ENCODE measurements at places on chromosomes 5 and 9.

- DNase-seq, result no peak
Observed at GRCh38 chr5:169185626-169186025, 115.3 kb downstream of the SLIT3 start.

DNA sequence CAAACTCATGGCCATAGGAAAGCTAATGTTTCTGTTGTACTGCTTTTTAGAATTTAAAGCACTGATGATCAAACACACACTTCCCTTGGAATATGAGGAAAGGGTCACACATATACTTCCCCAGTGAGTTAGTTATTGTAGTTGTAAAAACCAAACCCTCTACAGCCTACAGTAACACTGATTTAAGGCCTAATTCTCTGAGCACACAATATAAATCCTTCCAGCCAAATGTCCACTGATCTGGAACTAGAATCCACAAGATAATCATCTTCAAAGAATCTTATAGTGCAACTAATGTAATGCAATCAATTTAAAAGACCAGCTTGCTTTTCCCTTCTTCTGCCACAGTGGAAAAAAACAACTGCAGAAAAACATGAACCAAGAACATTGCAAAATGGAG, 219.3 kb downstream of the CAAP1 start:
- DNase-seq, result no peak

- no peak for DNase-seq
Observed at GRCh38 chr5:141867651-141868050, 10.6 kb downstream of the PCDH1 start.

GRCh38 chr5:43543434-43543833, 13.4 kb downstream of the PAIP1 start:
- DNase-seq, result no peak

DNA sequence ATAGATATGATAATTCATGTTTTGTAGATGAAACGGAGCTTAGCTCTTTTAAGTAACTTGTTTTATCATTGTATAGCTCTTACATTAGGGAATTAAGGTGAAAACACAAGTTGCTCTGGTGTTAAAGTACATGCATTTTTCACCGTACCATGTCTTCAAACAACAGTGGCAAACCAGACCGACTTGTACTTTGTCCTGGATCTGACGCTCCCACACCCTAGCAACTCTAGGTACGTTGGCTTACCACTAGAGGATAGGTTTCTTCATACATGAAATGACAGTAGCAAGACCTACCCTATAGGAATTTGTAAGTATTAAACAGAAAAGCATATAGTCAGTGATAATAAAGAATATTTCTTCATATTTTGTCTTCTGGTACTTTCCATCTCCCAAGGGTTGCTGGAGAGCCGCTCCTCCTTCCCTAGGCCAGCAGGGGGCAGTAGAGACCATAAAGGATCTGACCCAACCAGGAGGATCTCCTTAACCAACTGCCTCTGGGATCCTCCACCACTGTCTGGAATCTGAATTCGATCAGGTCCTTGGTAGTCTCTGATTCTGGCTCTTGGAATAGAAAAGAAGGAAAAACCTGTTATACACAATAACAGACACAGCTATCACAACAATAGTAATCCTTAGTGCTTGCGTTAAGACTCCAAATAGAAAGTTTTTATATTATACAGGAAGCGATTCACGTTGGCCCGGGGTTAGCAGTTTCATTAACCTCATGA, 136.7 kb downstream of the CAVIN4 start:
- peak; percentile 2 for DNase-seq

- no peak for DNase-seq
Observed at GRCh38 chr5:169789417-169789940, 152.4 kb downstream of the DOCK2 start.

- no peak for DNase-seq
Observed at GRCh38 chr5:145520335-145520734, 314.8 kb downstream of the PRELID2 start.

DNA sequence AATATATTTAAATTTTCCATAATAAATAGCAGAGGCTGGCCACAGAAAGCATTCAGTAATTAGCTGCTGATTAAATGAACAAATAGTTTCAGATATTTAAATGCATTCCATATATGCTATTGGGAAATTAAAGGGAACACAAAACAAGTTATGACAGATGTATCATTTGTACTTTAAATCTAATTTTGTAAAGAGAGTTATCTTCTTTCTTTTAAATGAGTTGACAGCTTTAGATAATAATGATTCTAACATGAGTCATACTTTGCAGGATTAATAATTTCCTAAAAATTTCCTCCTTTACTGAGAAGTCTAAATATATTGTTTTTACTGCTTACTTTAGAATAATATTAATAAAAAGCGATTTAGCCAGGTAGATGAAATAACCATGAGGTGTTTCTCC, 320.1 kb downstream of the ADAMTS6 start:
- no peak for DNase-seq

DNA sequence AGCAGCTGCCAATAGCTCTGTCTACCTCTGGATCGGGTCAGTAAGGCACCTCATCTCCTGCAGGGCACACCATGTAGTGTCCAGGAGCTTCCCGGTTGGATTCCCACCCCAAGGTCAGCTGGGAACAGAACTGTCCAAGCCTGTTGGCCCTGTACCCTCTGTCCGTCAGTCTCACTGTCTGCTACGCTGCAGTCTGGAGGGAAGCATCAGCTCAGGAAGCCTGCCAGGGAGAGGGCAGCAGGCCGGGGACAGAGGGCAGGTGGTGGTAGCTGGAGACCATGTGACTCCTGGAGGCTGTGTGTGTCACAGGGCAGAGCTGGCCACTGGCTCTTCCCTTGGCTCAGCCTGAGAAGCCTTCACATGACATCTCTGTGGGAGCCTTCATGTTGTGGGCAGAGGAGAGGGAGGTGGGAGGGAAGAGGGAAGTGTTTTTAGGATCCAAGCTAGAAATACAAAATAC, 134.5 kb downstream of the SEC61B start:
- peak; percentile 19 for DNase-seq

DNA sequence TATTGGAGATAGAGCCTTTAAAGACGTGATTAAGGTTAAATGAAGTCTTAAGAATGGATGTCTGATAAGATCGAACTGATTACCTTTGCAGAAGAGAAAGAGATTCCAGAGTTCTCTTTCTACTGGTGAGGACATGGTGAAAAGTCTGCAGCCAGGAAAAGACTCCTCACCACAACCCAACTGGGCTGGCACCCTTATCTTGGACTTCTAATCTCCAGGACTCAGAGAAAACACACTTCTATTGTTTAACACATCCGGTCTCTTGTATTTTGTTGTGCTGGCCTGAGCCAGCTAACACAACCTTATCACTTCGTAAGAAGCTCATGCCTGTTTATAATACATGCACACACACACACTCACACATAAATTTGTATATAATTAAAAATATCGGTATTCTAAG, 489.1 kb downstream of the PRDM9 start:
- no peak for DNase-seq

DNA sequence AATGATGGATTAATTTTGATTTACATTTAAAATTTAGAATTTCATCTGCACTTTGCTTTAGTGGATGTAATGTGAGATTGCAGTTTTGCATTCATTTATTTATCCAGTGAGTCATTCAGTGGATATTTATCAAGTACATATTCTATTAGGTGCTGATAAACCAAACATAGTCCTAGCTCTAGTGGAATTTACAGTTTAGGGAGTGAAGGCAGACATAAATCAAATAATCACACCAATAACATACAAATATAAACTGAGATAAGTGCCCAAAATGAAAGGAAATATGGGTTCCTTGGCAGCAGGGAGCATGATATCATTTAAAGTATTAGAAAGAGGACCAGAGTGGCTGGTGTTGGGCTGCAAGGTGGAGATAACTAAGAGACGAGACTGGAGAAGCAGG, 14.7 kb upstream of the NIPBL start:
- DNase-seq, result no peak

- DNase-seq, result no peak
Observed at GRCh38 chr5:148499452-148499851, 115.7 kb downstream of the FBXO38 start.

GRCh38 chr9:34507556-34507955, 15.2 kb downstream of the ENHO start:
- no peak for DNase-seq

GRCh38 chr5:68662804-68663307, 431.0 kb upstream of the SLC30A5 start:
- no peak for DNase-seq

DNA sequence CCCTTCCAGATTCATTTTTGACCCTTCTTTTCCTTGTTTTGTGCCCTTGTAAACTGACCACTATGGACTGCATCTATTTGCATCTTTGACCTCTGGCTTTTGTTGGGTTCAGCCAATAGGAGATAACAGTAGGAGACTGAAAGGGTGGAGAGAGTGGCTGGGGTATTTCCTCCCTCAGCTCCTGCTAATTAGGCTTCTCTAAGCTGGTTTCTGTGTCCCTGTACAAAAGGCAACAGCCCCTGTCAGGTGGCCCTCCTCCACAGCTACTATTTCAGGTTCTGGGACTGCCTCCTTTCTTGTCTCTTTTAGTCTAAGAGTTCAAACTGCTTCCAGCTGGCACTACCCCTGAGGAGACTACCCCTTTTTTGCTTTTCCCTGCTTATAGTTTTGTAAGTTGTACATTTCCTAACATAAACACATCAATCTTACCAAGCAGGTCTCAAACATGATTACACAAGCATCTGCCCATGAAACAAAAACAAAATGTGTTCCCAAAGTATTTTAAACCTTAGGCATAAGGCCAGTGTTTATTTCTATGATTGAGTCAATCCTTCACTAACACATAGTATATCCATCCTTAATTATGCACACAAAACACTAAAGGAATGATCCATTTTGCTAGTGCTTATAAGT, 262.0 kb upstream of the TRPM3 start:
- no peak for DNase-seq

DNA sequence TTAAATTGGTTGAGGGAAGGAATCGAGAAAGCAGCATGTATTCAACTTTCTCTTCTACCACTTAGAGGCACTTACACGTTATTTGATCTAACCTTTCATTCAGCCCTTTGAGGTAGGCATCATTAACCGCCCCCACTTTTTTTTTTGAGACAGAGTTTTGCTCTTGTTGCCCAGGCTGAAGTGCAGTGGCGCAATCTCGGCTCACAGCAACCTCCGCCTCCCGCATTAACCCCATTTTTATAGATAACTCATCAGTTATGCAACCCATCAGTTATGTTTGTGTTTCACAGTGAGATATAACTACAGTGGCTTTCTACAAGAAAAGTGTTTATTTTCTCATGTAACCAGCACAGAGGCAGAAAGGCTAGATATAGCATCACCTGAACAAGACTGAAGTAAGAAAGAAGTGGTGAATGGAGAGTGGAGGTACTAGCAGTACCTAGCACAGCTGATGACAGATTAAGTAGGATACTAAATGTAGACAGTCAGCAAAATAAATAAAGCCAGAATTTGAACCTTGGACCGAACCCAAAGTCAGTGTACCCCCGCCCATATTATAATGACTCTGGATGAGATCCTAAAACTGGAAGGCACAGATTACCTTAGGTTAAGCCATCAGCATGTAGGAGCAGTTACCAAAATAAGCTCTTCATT, 91.2 kb downstream of the PJA2 start:
- DNase-seq, result no peak

DNA sequence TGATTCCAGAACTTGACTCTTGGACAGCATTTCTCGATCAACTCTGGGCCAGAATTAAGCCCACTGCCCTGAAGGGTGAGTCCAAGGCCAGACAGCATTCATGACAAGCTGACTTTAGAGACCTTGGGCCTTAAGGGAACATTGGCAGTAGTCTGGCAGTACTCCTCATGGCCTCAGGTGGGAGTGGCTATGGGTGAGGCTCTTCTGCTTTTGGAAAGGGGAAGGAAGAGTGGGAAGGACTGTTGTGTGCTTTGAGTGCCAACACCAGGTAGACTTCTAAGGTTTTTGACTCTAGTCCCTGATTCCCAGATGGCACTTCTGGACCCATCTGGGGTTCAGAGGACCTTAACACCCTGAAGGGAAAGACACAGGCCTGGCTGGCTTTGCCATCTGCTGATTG, 530.4 kb downstream of the ACTL7B start:
- no peak for DNase-seq

GRCh38 chr9:14262827-14263226, 51.1 kb downstream of the NFIB start:
- no peak for DNase-seq

- no peak for DNase-seq
Observed at GRCh38 chr5:124921694-124922093, 175.3 kb upstream of the ZNF608 start.

- DNase-seq, result no peak
Observed at GRCh38 chr5:152097128-152097527, 172.5 kb upstream of the GLRA1 start.

- DNase-seq, result no peak
Observed at GRCh38 chr5:166909040-166909439, 1382.4 kb upstream of the WWC1 start.

DNA sequence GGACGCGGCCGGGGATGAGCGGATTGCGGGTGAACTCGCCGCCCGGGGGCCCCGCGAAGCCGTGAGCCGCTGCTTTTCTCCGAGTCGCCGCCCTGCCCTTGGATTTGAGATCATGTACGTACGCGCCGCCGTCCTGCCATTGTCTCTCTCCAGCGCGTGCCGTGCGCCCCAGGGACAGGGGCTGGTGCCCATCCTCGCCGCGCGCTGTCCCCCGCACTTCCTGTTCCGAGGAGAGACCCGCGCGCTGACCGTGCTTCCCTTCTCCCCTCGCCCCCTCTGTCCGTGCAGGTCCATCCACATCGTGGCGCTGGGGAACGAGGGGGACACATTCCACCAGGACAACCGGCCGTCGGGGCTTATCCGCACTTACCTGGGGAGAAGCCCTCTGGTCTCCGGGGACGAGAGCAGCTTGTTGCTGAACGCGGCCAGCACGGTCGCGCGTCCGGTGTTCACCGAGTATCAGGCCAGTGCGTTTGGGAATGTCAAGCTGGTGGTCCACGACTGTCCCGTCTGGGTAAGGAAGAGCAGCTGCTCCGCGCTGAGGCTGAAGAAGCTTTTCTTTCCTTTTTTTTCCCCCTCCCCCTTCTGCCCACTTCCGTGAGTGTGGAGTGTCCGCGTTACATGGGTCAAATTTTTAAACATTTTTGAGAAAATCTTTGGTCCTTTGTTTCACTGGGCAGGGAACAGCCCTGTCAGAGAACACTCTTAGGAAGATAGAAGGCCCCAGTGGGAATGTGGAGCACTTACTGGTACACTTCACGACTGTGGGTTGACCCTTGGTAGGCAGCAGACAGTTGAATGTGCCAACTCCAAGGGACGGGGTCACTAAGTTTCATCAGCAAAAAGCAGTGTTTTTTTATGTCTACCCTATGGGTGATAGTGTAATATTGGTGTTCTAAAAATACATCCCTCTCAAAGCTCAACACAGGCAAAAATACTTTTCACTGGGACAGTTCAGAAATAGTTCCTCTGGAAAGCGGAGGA, 727 bp downstream of the RHOBTB3 start:
- peak; percentile 76 for DNase-seq

GRCh38 chr9:109399258-109399767, 78.5 kb upstream of the EPB41L4B start:
- DNase-seq, result no peak

DNA sequence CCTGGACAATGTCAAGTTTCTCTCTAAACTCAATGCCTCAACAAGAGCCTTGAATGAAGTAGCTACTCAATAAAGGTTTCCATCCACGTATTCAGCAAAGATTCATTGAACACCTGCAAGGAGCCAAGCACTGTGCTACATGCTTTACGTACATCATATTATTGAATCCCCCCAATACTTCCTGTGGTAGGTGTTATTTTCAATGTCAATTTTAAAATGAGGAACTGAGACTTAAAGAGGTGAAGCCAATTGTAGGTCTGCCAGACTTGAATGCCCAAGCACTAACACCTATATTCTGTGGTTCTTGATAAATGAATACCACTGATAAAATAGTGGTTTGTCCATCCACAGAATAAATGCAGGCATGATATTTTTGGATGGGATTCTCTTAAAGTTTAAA, 162.3 kb downstream of the DRD1 start:
- no peak for DNase-seq

GRCh38 chr5:15719784-15720183, 219.8 kb downstream of the FBXL7 start:
- no peak for DNase-seq

Measured in C1 segment of cervical spinal cord (tissue), 14 donors.